ENCODE measurements at places on chromosomes 3 and 15.

- DNase-seq = no peak
These were observed 228.2 kb downstream of the TCF12 start for GRCh38 chr15:57146506-57147201.

- DNase-seq = no peak
These were observed 53.8 kb downstream of the LRRK1 start for GRCh38 chr15:100972975-100973350.

DNA sequence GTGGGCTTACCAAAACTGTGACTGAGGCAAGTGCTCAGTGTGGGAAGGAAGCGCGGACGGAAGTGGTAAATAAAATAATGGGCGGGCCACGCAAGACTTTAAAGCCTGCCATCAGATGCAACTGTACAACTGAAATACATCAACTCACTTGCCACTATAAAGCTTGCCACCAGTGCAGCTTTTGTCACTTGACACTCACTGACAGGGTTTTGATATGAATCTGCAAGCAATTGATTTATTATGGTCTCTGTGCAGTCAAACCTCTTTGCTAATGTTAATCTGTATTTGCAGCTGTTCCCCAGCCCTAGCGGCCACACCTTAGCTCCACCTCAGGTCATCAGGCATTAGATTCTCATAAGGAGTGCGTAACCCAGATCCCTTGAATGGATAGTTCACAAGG is 2.3 kb upstream of the GFM1 start:
- DNase-seq = no peak

GRCh38 chr3:17761563-17761962 is 19.1 kb upstream of the TBC1D5 start:
- no peak for DNase-seq
